ENCODE measurements at places on chromosomes 7 and 10.

DNA sequence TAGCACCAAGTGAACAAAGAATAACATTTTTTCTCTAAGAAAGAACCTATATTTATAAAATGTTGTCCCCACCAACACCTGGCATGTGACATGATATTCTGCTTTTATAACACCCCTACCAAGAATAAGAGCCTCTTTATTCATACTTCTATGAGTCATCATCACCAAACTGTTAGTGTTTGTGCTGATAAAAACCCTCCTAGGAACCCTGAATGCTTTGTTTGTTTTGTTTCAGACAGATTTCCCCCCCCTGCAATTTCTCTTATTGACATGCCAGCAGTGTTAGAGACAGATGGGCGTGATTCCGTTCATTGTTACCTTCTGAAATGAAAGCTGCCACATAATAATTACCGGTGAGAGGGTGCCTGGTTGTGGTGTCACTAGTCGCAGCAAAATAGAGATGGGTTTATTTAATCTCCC is 651.1 kb downstream of the SORCS1 start:
- no peak overlapping the region for H3K27ac ChIP-seq
- H3K36me3 ChIP-seq = no peaks in the 10 kb centered on the region
- H3K4me3 ChIP-seq = no peak overlapping the region
- no peak for DNase-seq

GRCh38 chr7:3167551-3167950 is 123.9 kb upstream of the CARD11 start:
- H3K36me3 ChIP-seq = no peaks in the 10 kb centered on the region
- H3K27ac ChIP-seq = no peak overlapping the region
- H3K27me3 ChIP-seq = no peaks in the 10 kb centered on the region
- DNase-seq = no peak
- H3K4me1 ChIP-seq = no peaks in the 10 kb centered on the region

GRCh38 chr7:109009636-109010035 is 440.0 kb downstream of the DNAJB9 start:
- no peaks in the 10 kb centered on the region for H3K36me3 ChIP-seq
- no peaks in the 10 kb centered on the region for H3K4me1 ChIP-seq
- H3K4me3 ChIP-seq = no peak overlapping the region
- no peak for DNase-seq
- no peaks in the 10 kb centered on the region for H3K27me3 ChIP-seq
- H3K27ac ChIP-seq = no peak overlapping the region

DNA sequence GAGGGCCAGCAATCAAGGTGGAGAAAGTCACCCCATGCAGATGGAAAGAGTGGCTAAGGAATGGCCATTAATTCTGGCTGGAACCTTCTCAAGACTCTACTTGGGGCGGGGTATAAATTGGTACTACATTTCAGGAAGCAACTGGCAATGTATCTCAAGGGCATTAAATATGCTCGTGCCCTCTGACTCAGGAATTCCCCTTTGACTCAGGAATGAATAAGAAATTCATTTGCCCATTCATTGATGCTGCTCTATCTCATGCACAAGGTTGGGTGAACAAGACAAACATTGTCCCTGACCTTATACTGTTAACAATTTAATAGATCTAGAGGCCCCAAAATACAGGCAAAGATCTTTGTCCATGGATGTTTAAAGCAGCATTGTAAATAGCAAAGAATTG is 188.1 kb downstream of the MYOF start:
- no peaks in the 10 kb centered on the region for H3K4me1 ChIP-seq
- H3K27ac ChIP-seq = no peak overlapping the region
- H3K4me3 ChIP-seq = no peak overlapping the region
- H3K36me3 ChIP-seq = no peaks in the 10 kb centered on the region
- DNase-seq = no peak

DNA sequence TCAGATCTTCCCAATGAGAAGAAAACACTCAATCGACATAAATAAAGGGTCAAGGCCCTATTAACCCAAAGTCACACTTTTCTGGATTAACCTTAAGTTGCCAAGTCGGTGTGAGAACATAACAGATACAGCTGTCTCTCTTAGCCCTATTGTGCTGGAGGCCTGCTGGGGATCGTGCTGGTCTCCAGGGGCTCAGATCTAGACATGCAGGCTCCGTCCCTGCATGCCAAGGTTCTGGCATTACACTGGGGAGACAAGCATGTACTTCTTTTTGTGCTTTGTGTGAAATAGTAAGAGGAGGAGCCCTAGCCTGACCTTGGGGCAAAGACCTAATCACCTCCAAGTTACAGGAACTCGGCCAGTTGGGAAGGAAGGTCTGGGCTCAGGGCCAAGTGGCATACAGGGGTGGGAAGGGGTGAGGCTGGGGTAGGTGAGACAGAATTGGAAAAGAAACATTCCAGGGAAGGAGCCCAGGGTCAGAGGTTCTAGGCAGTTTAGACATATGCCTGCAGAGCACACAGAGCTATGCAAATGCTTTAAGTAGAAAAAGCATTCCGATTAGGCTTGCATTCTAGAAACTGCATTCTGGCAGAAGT is 216.4 kb downstream of the HECW1 start:
- H3K27ac ChIP-seq = no peak overlapping the region
- H3K4me1 ChIP-seq = no peaks in the 10 kb centered on the region
- no peaks in the 10 kb centered on the region for H3K36me3 ChIP-seq
- no peaks in the 10 kb centered on the region for H3K27me3 ChIP-seq

Data from colonic mucosa (tissue), 4 donors.